NB4 (cell line): ENCODE measurements at places on chromosomes 13 and 19.

DNA sequence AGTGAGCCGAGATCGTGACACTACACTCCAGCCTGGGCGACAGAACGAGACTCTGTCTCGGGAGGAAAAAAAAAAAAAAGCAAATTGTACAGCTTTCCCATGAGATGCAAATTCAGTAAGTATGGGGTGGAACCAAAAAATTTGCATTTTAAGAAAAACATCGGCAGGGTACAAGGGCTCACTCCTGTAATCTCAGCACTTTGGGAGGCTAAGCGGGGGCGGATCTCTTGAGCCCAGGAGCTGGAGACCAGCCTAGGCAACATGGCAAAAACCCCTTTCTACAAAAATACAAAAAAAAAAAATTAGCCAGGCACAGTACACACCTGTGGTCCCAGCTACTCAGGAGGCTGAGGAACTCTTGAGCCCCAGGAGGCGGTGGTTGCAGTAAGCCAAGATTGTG is 91.2 kb downstream of the ELF1 start:
- no peak for DNase-seq

GRCh38 chr13:48505597-48506091 is 27.2 kb downstream of the RCBTB2 start:
- peak; percentile 81 for DNase-seq

DNA sequence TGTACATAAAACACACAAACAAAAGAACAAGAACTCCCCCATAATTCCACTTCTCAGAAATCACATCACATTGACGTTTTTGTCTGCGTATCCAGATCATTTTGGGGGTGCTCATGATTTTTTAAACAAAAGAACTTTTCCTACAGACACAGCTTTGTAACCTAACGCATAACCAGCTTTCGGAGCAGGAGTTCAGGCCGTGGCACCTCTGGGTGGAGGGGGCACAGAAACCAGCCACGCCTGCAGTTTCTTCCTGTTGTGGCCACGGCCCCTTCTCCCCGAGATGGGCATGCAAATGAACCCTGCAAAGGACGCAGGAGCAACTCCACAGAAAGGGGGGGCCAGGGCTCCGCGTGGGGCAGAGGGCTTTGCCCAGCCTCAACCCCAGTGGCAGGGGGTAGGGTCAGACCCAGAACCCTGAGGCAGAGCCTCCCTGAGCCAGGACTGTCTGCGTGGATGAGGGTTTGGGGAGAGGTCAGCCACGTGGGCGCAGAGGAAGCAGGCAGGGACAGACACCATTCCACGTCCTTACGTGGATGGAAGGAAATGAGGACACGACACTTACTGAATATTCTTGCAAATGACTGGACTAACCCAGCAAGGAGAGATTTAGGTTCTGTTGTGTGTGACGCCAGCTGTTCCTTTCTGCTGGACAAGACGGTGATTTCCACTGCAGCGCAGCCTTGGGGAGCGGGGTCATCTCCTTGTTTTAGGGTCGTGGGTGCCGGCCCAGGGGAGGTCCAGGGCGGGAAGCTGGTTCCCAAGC is 64.4 kb downstream of the RASA3 start:
- DNase-seq = peak; percentile 30

- DNase-seq = no peak
Measured at GRCh38 chr13:50586414-50587083, 256.9 kb downstream of the DLEU7 start.

DNA sequence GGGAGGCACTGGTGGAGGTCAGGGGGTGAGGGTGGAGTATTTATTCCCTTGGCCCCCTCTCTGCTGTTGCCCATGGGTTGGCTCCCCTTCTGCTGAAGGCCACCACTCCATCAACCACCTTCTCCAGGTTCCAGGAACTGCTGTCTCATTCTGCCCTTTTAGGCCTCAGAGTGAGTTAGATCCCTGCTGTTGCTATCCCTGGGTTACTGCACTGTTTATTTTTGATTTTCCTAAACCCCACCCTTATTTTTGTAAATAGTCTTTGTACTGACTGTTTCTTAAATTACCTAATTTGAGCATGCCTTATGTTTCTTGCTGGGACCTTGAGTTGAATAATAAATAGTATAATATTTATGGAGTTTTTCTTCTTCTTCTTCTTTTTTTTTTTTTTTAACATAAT is 132.8 kb downstream of the RGCC start:
- no peak for DNase-seq

DNA sequence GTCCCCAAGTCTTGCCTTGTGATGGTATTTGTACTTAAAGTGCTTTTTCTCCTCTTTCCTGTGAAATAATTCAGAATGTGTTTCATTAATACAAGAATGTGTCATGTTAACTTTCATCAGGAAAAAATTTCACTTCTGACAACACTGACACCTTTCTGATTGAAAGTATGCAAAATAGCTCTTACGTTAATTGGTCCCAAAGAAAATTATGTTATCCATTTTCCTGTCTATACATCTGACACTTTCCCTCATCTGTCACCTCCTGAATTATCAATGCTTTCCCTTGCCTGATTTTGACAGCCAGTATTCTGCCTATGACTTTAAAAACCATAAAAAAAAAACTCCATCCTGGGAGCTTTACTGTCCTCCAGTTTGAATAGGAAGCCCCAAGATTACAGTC is 336.5 kb downstream of the ATP8A2 start:
- DNase-seq = no peak

DNA sequence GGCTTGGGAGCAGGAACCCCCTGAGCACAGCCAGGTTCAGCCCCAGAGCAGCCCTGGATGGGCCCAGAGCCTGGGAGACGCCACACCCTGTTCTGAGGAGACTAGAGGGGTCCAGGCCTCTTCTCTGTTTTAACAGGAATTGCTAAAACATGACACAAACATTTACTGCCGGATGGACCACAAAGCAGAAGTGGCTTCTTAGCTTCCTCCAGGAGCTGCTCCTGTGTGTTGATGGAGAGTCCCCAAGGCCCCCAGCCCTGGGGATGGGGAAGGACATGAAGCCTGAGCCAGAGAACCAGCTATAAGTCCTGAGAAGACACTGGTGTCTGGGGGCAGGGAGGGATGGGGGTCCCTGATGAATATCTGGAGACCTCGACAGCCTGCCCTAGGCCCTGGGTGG is 14.6 kb downstream of the CEACAM3 start:
- DNase-seq = peak; percentile 59

DNA sequence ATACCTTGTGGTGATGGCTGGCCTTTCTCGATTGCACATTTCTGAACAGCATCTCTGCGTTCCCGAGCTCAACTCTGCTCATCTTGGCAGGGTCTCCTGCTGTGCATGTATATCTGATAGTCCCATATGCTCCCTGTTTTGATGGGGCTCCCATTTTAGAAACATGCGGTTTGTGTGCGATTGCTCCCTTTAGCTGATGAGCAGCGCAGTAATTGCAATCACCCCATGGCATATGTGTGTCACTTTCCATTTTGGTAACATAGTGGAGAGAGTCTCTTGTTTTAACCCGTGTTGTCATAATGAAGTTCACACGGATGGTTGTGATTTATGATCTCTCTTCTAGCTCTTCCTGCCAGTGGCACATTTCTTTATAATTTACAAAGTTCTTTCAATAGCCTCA is 144.7 kb downstream of the MTUS2 start:
- no peak for DNase-seq

GRCh38 chr19:43777163-43777695 is 3.5 kb downstream of the KCNN4 start:
- peak; percentile 91 for DNase-seq

- DNase-seq = peak; percentile 24
Measured at GRCh38 chr13:98450539-98451111, 126.3 kb downstream of the STK24 start.
